Natural killer cell treated with Interleukin-12 subunit alpha and Interleukin-12 subunit beta and Interleukin-15 and Interleukin-18, amount 100 ng/mL, for 72 hours (primary cell): ENCODE measurements at places on chromosomes 3 and 15. TPM values are rescaled to one million over a fixed set of nuclear protein-coding genes. Genes with fewer than 3 reads are reported as not detected.

DNA sequence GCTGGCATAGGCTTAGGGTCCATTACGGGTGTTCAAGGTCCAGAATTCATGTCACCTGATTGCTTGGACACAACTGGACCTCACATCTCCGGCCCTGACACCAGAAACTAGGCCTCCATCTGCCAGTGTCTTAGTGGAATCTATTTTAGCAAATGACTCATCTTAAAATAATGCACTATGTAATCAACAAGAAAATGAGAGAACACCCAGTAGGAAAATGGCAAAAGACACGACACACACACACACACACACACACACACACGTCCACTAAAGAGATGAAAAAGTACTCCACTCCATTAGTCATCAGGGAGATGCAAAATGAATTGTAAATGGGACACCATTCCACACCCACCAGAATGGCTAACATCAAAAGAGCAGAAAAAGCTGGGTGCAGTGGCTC, 11.2 kb downstream of the APBA2 start:
- H3K27ac ChIP-seq: no peak overlapping the region
- no peak for DNase-seq
- H3K36me3 ChIP-seq: no peaks in the 10 kb centered on the region

GRCh38 chr15:75591655-75592364, 12.7 kb upstream of the PTPN9 start:
- H3K27ac ChIP-seq: no peak overlapping the region
- no peak overlapping the region for H3K4me3 ChIP-seq
- no peaks in the 10 kb centered on the region for H3K27me3 ChIP-seq
- peaks cover 11% of the 10 kb centered on the region for H3K36me3 ChIP-seq

- H3K36me3 ChIP-seq: no peaks in the 10 kb centered on the region
- no peaks in the 10 kb centered on the region for H3K27me3 ChIP-seq
- H3K27ac ChIP-seq: peak overlapping the region; percentile 61
- no peak overlapping the region for H3K4me3 ChIP-seq
- no peak for DNase-seq
- peaks cover 39% of the 10 kb centered on the region for H3K4me1 ChIP-seq
These were observed 63.5 kb downstream of the MESD start for GRCh38 chr15:80926126-80926525.

GRCh38 chr3:188257384-188258026, 103.5 kb downstream of the LPP start:
- no peaks in the 10 kb centered on the region for H3K36me3 ChIP-seq
- no peak for DNase-seq
- H3K4me1 ChIP-seq: peaks cover 25% of the 10 kb centered on the region
- H3K27me3 ChIP-seq: no peaks in the 10 kb centered on the region

GRCh38 chr15:38620098-38620497, 55.5 kb upstream of the RASGRP1 start:
- H3K27me3 ChIP-seq: no peaks in the 10 kb centered on the region
- no peak for DNase-seq
- H3K4me3 ChIP-seq: no peak overlapping the region

- no peak overlapping the region for H3K4me3 ChIP-seq
- H3K27me3 ChIP-seq: no peaks in the 10 kb centered on the region
- peak overlapping the region; percentile 57 for H3K27ac ChIP-seq
- H3K4me1 ChIP-seq: peaks cover 14% of the 10 kb centered on the region
- DNase-seq: no peak
These were observed 45.1 kb upstream of the C15orf39 start for GRCh38 chr15:75156326-75157215.

- H3K4me3 ChIP-seq: no peak overlapping the region
- H3K27me3 ChIP-seq: peaks cover 5% of the 10 kb centered on the region
These were observed 81.7 kb downstream of the RYR3 start for GRCh38 chr15:33392453-33392852.

GRCh38 chr15:73352082-73352481, 16.7 kb downstream of the HCN4 start:
- H3K27ac ChIP-seq: no peak overlapping the region
- no peak overlapping the region for H3K4me3 ChIP-seq
- DNase-seq: no peak
- H3K4me1 ChIP-seq: no peaks in the 10 kb centered on the region
- H3K36me3 ChIP-seq: no peaks in the 10 kb centered on the region

- H3K4me1 ChIP-seq: peaks cover 8% of the 10 kb centered on the region
- H3K27ac ChIP-seq: no peak overlapping the region
- DNase-seq: no peak
- H3K4me3 ChIP-seq: no peak overlapping the region
These were observed 54.0 kb downstream of the FAM43A start for GRCh38 chr3:194739498-194740284.

- no peak overlapping the region for H3K4me3 ChIP-seq
- H3K4me1 ChIP-seq: no peaks in the 10 kb centered on the region
- H3K27me3 ChIP-seq: peaks cover 52% of the 10 kb centered on the region
- H3K27ac ChIP-seq: no peak overlapping the region
- no peaks in the 10 kb centered on the region for H3K36me3 ChIP-seq
These were observed 426.4 kb upstream of the RGMA start for GRCh38 chr15:93515256-93516051.

GRCh38 chr3:4551794-4552442, 58.8 kb downstream of the ITPR1 start:
- peaks cover 29% of the 10 kb centered on the region for H3K4me1 ChIP-seq
- no peak overlapping the region for H3K27ac ChIP-seq
- no peak for DNase-seq
- H3K36me3 ChIP-seq: peaks cover 6% of the 10 kb centered on the region
- no peaks in the 10 kb centered on the region for H3K27me3 ChIP-seq

- no peak overlapping the region for H3K4me3 ChIP-seq
- no peak overlapping the region for H3K27ac ChIP-seq
- H3K4me1 ChIP-seq: peaks cover 6% of the 10 kb centered on the region
- H3K27me3 ChIP-seq: no peaks in the 10 kb centered on the region
These were observed 51.0 kb upstream of the ATOSA start for GRCh38 chr15:52730173-52730572.

DNA sequence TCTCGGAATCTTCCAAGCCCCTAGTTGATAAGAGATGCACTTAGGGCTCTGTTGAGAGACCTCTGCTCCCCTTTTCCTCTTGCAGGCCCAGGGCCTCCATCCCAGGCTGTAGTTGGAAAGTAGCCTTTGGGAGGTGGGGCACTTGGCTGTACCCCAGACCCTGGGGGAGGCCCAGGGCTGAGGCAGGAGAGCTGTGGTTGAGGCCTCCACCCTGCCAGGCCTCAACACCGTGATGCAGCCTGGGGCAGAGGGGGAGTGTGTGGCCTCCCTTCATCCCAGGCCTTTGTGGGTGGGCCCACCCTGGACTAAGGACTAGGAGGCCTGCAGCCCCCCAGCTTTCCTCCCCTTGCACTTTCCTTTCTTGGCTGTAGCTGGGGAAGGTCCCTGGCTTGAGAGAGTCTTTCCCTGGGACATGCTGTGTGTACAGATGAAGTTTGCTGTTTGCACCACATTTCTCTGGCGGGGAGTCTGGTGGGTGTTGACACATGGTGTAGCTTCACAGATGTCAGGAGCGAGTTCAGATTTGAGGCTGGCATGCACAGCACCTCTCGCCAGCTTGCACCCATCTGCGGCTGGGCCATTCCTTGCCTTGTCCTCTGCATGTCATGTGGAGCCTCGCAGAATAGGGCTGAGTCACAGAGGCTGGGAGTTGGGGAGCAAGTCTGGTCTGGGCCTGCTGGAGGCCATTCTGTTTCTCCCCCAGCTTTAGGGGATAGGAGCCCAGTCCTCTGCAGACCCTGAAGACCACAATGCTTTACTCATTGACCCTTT, 13.7 kb downstream of the PLEKHO2 start:
- H3K4me3 ChIP-seq: peak overlapping the region; percentile 32
- H3K27ac ChIP-seq: peak overlapping the region; percentile 92
- peaks cover 26% of the 10 kb centered on the region for H3K36me3 ChIP-seq
- H3K27me3 ChIP-seq: no peaks in the 10 kb centered on the region

- peak overlapping the region; percentile 51 for H3K4me3 ChIP-seq
- H3K36me3 ChIP-seq: no peaks in the 10 kb centered on the region
- no peaks in the 10 kb centered on the region for H3K27me3 ChIP-seq
- peak; percentile 89 for DNase-seq
- H3K27ac ChIP-seq: peak overlapping the region; percentile 81
These were observed 42.9 kb downstream of the IDH2 start for GRCh38 chr15:90059208-90059985.

- no peak overlapping the region for H3K27ac ChIP-seq
- H3K27me3 ChIP-seq: no peaks in the 10 kb centered on the region
- H3K4me3 ChIP-seq: peak overlapping the region; percentile 15
- H3K4me1 ChIP-seq: peaks cover 18% of the 10 kb centered on the region
- DNase-seq: no peak
- no peaks in the 10 kb centered on the region for H3K36me3 ChIP-seq
These were observed 156.8 kb upstream of the ICE2 start for GRCh38 chr15:60635507-60636352.

- H3K27me3 ChIP-seq: no peaks in the 10 kb centered on the region
- H3K4me1 ChIP-seq: peaks cover 20% of the 10 kb centered on the region
- no peak overlapping the region for H3K4me3 ChIP-seq
- H3K36me3 ChIP-seq: no peaks in the 10 kb centered on the region
These were observed 3.4 kb upstream of the AP4E1 start for GRCh38 chr15:50905055-50905454.

GRCh38 chr15:63573533-63573932, 23.7 kb upstream of the FBXL22 start:
- H3K4me1 ChIP-seq: peaks cover 5% of the 10 kb centered on the region
- H3K4me3 ChIP-seq: no peak overlapping the region
- peaks cover 9% of the 10 kb centered on the region for H3K36me3 ChIP-seq
- no peaks in the 10 kb centered on the region for H3K27me3 ChIP-seq

Gene CIDEC
- not detected for total RNA-seq

Gene C3orf49
- not detected for total RNA-seq
